ENCODE measurements at places on chromosomes 4 and X.

DNA sequence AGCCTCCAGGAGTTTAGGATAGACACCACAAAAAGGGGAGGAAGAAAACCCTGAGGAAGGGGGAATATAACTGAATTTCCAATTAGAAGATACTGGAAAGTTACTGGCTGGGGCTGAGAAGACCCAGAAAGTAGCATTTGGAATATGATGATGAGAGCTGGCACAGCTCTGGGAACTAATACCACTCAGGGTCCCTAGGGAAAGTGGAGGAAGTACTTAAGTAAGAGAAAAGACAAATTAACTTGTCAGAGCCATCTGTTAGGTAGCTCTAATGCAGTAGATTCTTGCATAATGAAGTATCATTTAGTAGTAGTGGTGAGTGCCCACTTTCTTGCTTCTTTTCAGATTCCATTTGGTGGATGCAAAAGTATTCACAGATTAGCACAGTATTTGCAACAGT, 90.8 kb upstream of the TSPAN5 start:
- no peak for DNase-seq

DNA sequence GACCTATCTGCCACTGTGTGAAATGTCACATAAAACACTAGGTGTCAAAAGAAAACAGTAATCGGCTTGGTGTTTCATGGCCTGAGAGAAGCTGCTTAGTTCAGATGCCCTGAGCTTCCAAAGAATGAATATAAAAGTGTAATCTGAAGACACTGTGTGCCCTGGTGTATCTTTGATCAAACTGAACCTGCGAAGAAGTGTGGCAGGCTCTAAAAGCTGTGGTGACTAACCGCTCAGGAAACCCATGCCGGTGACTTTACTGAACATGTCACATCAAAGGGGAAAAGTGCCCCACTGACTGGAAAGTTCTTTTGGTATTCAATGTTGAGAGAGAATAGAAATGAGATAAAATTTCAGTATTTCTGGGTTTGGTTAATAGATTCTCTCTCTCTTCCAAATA, 89.1 kb downstream of the CLCN4 start:
- no peak for DNase-seq

DNA sequence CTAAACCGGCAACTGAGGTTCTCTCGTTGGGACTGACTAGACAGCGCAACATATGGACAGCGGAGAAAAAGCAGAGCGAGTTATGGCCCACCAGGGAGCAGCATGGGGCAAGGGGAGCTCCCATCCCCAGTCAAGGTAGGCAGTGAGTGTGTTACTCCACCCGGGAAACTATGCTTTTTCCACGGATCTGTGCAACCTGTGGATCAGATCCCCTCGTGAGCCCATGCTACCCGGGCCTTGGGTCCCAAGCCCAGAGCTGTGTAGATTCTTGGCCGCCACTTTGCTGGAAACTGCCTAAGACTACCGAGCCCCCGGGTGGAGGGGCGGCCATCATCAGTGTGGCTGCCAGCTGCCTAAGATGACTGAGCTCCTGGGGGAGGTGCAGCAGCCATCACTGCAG, 140.9 kb downstream of the PAPSS1 start:
- no peak for DNase-seq

GRCh38 chrX:41781500-41781899, 57.5 kb downstream of the GPR82 start:
- no peak for DNase-seq

- DNase-seq = no peak
Observed at GRCh38 chrX:19791562-19791961, 95.8 kb downstream of the SH3KBP1 start.

DNA sequence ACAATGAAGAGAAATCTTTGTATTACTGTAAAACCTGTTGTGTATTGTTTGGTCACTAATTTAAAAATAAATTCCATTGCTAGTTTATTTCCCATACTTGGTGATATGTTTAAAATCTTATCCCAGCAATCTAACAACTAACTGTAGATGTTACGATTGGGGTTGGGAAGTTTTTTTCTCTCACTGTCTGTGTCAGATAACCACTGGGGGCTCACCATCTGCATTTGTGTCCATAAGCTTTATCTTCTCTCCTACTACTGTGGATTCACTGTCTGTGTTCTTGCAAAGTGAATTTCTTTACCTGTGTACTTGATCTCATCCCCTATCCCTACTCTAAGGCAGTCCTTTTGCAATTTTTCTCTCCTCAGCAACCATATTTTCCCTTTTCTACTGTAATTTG, 81.3 kb downstream of the STIM2 start:
- no peak for DNase-seq

GRCh38 chrX:153651540-153652079, 4.6 kb downstream of the DUSP9 start:
- DNase-seq = no peak

- DNase-seq = no peak
Observed at GRCh38 chr4:100483796-100484195, 34.0 kb downstream of the EMCN start.

- no peak for DNase-seq
Observed at GRCh38 chr4:7767966-7768365, 171.7 kb downstream of the AFAP1 start.

DNA sequence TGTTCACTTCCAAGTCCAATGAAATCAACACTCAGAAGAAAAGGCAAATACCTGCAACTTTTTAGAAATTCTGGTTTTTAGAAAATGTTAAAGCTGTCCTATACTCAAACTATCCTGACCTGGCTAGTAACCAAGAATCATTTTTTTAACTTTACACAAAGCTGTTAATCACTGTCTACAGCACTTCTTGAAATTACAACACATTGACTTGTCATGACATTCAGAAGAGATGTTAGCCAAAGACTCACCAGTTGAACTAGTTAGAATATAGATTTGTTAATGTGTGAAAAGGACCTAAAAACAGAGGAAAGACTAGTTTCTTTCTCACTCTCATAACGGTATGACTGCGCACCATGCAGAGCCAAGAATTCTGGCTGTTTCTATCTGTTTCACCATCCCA, 98.8 kb downstream of the COX18 start:
- DNase-seq = no peak

- DNase-seq = no peak
Observed at GRCh38 chrX:129934461-129934860, 28.5 kb downstream of the UTP14A start.

DNA sequence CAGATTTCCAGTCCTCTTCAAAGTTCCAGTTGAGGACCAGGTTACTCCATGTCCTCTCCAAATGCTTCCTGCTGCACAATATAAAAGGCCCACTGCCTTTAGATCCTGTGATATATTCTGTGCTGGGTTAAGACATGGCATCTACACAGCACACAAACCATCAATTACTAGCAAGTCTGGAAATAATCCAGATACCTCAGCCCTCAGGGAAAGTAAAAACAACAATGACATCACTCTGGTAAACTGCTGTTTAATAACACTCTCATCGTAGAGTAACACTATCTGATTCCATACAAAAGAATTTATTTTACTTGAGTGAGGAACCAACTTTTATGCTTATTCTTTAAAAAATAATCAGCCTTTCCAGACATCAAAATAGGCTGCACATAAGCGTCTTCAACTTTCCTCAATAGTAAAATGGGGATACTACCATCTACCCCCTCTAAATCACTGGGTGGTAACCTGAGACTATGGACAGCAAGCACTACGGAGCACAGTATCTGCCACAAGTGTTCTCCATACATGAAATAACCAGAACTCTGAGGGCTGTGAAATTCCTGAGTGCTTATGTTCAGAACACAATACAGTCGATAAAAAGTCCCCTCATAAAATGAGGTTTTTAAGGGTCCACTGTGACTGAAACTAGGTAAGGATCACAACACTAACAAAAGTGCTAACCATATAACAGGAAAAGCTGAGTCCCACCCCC, 53.4 kb downstream of the ABCG2 start:
- no peak for DNase-seq

- no peak for DNase-seq
Observed at GRCh38 chrX:3017492-3017891, 11.1 kb downstream of the ARSH start.

- no peak for DNase-seq
Observed at GRCh38 chr4:151797131-151797530, 36.3 kb upstream of the GATB start.

- no peak for DNase-seq
Observed at GRCh38 chrX:69010339-69010738, 154.9 kb downstream of the PJA1 start.

DNA sequence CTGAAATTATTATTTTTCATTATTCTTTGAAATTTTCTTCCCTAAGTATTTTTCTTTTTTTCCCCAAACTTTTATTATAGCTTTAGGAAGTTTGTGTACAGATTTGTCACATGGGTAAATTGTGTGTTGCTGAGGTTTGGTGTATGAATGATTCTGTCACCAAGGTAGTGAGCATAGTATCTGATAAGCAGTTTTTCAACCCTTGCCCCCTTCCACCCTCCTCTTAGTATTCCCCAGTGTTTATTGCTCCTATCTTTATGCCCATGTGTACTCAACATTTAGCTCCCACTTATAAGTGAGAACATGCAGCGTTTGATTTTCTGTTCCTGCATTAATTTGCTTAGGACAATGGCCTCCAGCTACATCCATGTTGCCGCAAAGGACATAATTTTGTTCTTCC, 103.9 kb upstream of the MAGEB2 start:
- no peak for DNase-seq

DNA sequence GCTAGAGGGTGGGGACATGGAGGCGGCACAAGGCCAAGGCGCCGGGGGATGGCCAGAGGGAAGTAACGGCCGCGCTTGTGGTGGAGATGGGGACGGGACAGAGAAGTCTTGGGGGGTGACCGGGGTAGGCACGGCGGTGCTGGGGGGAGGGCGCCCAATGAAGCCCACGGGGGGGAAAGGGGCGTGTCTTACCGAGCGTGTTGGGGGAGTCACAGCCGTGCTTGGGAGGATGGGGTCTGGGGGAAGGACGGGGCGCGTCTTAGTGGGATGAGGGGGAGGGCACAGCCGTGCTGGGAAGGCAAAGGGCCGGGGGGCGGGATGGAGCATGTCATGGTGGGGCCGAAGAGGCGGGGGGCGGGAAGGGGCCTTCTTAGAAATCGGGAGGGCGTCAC, 952 bp downstream of the ARSD start:
- no peak for DNase-seq

DNA sequence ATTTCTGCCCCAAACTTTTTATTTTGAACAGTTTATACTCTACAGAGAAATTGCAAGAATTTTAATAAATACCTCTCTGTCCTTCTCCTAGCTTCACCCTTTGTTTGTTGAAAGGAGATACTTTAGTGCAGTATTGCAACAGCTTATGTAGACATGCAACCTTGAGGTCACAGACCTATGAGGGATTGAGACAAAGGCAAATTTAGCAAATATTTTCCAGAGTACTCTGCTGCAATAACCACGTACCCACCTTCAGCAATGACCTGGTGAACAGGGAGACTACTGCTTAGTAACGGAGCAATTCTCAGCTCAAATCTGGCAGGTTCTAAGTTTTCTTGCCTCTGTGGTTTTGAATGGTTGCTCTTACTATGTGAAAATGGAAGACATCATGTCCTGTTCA, 13.2 kb downstream of the FGA start:
- no peak for DNase-seq

DNA sequence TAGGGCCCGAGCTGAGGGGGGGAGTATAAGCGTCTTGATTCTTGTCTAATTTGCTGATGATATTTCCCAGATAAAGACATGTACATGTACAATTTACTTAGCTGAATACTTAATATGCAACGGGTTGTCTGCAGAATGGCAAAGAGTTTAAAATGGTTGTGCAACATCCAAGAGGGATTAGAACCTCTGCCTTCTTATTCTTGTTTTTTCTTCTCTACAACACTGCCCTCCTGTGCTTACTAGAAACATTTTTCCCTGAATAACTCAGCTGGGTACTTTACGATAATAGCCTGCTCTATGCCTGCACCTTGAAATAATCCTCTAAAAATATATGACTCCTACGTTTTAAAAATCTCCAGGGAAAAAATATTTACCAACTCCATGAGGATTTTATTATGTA, 41.8 kb downstream of the INTS12 start:
- DNase-seq = no peak

- no peak for DNase-seq
Observed at GRCh38 chr4:112402098-112402497, 104.9 kb downstream of the ALPK1 start.

- no peak for DNase-seq
Observed at GRCh38 chr4:115229873-115230272, 116.5 kb upstream of the NDST4 start.

DNA sequence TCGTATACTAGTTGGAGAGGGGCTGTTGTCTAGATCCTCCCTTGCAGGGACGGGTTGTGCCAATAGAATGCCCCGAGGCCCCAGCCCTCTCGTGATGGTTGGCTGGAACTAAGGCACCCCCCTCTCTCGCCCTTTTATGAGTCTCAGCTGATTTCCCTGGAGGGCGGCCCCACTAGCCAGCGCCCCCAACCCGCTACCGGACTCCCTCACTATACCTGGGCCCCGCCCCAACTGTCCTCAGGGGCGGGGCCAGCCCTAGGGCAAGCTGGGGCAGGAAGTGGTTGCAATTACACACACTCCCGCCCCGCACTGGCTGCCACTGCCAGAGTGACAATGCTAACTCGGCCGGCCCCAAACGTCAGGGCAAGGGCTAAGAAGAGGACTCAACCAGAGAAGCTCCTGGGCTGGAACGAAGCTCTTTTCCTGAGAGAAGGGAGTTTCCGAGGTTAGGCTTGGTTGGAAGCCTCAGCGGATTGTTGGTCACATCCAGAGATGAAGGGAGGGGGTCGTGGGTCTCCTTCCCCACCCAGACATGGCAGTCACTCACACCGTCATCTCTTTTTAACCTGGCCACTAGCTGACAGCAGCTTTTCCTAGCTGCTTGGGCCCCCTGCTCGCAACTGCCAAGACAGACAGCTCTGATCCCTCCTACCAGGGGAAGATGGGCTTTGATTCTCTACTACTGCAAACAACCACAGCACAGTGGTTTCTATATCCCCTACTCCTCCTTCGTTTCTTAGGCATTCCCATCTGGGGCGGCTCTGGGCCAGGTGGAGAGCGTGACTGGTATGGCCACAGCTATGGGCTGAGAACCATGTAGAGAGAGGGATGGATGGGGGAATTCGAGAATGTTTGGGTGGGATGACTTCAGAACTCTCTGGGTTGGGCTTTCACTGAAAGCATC, 21.0 kb upstream of the BCORL1 start:
- peak; percentile 42 for DNase-seq

DNA sequence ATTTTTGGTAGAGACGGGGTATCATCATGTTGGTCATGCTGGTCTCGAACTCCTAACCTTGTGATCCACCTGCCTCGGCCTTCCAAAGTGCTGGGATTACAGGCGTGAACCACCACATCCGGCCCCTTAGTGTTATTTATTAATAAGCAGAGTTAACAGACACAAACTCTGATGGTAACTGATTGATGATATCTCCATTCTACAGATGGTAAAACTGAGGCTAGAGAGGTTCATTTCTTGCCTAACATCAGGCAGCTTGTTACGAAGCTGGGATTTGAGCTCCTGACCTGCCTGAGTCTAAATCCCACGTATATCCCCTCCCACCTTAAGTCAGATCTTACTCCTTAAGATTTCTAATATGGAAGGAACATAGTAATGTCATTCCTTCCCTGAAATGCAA, 36.9 kb downstream of the TBC1D14 start:
- DNase-seq = no peak

- DNase-seq = no peak
Observed at GRCh38 chrX:110667706-110668105, 127.9 kb downstream of the CHRDL1 start.

- no peak for DNase-seq
Observed at GRCh38 chr4:108839333-108839732, 76.5 kb upstream of the ETNPPL start.

- DNase-seq = no peak
Observed at GRCh38 chrX:137366018-137366633, 199.8 kb upstream of the ZIC3 start.

Measured in stimulated activated CD8-positive, alpha-beta memory T cell treated with anti-CD3 and anti-CD28 coated beads, Interleukin-7, amount 100 ng/mL, for 1 hour (primary cell).